ENCODE measurements at places on chromosomes 2 and 18.

- DNase-seq, result no peak
Observed at GRCh38 chr2:191049728-191050639, 36.0 kb upstream of the STAT1 start.

GRCh38 chr2:174594456-174594855, 3.1 kb downstream of the WIPF1 start:
- DNase-seq, result no peak

DNA sequence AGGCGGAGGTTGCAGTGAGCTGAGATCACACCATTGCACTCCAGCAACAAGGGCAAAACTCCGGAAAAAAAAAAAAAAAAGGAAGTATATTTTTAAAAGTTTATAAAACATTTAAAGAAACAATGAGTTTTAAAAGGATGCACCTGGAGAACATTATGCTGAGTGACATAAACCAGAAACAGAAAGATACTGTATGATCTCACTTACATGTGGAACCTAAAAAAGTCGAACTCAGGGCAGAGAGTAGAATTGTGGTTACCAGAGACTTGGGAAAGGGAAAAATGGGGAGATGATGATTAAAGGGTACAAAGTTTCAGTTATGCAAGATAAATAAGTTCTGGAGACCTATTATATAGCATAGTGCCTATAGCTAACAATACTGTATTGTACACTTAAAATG, 52.8 kb upstream of the RTN4 start:
- DNase-seq, result no peak

DNA sequence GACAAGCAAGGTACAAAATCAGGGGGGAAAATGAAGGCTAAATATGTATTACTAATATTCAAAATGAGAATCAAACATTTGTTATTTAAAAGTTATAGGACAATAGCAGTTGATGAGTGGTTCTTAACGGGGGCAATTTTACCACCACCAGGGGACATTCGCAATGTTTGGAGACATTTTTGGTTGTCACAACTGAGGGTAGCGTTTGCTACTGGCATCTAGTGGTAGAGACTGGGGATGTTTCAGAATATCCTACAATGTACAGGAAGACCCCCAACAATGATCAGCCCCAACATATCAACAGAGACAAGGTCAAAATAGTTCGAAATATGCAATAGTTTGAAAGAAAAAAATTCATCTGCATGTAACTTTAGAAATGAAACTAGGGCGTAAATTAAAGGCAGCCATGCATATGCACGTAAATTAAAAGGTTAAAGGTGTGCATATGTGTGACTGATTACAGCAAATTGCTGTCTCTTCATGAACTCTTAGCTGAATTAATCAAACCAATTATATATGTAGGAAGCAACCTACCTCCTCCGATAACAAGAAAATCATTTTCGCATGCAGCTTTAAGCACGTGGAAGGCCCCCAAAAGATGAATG, 61.2 kb upstream of the CUL3 start:
- DNase-seq, result peak; percentile 9

- DNase-seq, result peak; percentile 42
Observed at GRCh38 chr18:76402026-76402990, 92.7 kb downstream of the ZNF516 start.
